ENCODE measurements at places on chromosomes 7 and 10.

DNA sequence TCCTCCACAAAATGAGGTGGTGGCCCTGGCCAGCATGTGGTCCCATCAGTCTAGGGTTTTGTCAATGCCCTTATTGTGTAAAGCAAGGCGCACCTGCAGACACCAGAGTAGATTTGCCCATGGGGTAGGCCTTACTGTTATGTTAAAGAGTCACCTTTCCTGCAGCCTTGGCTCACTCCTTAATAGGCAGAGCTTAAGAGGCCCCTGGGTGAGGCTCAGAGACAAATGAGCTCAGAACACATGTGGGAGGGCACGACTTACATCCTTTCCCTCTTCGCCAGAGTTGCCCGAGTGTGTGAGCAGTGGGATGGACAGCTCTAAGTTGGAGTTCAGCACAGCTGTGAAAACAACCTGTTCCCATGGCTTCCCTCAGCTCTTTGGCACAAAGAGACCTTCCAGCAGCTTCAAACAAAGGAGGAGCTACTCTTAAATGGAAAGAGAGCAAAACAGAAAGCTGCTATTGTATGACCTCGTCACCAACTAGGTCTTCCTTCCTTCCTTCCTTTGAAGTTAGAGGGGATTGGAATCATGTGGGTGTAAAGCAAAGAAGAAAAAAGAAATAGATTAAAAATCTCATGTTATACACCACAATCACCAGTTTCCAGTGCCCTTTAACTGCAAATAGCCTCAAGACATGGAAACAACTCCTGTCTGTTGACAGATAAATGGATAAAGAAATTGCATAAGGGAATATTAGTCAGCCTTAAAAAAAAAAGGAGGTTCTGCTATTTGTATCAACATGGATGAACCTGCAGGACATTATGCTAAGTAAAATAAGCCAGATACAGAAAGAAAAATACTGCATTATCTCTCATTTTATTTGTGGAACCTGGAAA, 11.9 kb upstream of the XPNPEP1 start:
- DNase-seq: peak; percentile 86

DNA sequence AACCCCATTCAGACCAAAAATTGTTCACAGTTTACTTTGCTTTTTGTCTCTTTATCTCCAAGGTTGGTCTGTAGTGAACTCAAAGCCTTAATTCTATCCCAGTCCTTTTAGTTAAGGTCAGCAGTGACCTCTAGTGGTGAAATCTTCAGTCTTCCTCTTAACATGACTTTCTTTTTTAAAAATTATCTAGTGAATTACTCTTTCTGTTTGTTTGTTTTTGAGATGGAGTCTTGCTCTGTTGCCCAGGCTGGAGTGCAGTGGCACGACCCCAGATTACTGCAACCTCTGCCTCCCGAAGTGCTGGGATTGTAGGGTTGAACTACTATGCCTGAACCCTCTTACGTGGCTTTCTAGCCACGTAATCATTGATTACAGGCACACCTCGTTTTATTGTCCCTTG, 25.0 kb downstream of the ZNF487 start:
- DNase-seq: peak; percentile 93

- no peak for DNase-seq
Measured at GRCh38 chr10:126928274-126928673, 23.0 kb downstream of the DOCK1 start.

GRCh38 chr7:70678621-70679251, 453.2 kb upstream of the GALNT17 start:
- DNase-seq: peak; percentile 2

GRCh38 chr7:103065667-103066066, 8.9 kb downstream of the FBXL13 start:
- DNase-seq: peak; percentile 46

DNA sequence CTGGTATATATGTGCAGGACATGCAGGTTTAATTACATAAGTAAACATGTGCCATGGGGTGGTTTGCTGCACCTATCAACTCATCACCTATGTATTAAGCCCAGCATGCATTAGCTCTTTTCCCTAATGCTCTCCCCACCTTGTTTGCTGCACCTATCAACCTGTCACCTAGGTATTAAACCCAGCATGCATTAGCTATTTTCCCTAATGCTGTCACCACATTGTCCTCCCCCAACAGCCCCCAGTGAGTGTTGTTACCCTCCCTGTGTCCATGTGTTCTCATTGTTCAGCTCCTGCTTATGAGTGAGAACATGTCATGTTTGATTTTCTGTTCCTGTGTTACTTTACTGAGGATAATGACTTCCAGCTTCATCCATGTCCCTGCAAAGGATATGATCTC, 300.5 kb downstream of the ANKRD7 start:
- DNase-seq: no peak

Data from fibroblast of pulmonary artery (primary cell).